ENCODE measurements at places on chromosomes 13 and 19.

- DNase-seq: peak; percentile 34
These were observed 242.6 kb downstream of the DCT start for GRCh38 chr13:94236872-94237271.

DNA sequence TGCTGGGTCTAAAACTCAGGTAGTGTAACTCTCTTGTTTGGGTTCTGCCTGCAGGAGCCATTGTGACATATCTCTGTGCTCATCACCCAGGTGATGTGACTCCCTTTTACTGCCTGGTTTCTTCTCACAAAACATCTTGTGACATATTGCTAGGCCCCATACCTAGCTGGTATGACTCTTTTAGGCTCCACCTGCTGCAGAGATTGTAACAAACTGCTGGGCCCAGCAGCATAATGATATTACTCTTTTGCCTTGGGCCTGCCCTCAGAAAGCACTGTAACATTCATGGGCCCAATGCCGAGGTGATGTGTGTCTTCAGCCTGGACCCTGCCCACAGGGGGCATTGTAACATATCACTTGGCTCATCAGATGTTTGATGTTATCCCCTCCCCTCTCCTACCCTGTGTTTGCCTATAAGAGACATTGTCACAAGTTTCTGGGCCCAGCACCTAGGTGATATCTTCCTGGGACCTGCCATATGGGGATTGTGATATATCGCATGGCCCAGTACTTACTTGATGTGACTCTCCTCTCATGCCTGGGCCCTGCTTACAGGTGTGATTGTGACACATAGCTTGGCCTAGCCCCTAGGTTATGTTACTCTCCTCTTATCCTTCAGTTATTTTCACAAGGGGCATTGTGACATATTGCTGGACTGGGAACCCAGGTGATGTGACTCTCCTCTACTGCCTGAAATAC is 18.0 kb upstream of the ZNF681 start:
- no peak for DNase-seq

GRCh38 chr13:109088624-109088917 is 459.2 kb downstream of the MYO16 start:
- no peak for DNase-seq

- peak; percentile 77 for DNase-seq
These were observed 27.1 kb downstream of the FAM124A start for GRCh38 chr13:51249255-51249654.

GRCh38 chr13:36430247-36431203 is 1.8 kb upstream of the CCNA1 start:
- no peak for DNase-seq

GRCh38 chr13:74090397-74090796 is 43.8 kb downstream of the KLF12 start:
- peak; percentile 38 for DNase-seq

GRCh38 chr13:110062077-110062776 is 244.7 kb downstream of the COL4A1 start:
- DNase-seq: no peak

- DNase-seq: no peak
These were observed 2.6 kb upstream of the CACNG7 start for GRCh38 chr19:53906211-53907192.

DNA sequence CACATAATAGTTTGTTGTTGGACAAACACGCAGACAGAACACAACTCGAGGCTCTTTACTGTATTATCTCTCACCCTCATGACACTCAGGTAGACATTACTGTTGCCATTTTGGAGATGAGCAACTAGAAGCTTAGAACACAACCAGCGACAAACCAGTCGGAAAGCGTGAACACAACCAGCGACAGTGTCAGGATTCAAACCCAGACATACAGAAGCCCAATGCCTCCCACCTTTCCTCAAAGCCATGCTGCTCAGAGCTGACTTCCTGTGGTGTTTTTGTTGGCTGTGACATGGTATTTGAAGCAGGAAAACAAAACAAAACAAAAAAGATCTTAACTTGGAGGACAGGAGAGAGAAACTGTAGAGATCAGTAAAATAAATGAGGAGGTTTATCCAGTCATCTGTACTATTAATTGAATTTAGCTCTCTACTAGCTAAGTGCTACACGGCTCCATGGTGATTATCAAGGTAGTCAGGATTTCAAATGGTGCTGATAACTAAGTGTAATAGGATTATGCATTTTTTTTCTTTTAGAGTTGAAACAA is 92.1 kb downstream of the STARD13 start:
- DNase-seq: no peak

DNA sequence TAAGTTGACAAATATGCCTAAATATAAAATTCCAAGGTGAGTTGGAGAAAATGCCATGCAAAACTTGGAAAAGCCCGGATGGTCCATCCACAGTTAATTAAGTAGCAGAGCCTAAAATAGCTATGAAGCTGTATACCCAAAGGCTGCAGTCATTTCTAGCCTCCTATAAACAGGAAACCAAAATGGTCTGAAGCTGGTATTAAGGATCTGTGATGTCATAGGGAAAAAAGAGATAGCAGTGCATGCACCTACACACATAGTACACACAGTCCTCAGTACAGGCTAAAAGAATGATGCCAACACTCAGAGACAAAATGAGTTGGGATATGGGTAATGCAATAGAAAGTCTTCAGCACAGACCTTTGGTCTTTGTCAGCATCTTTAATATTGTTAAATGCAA is 736.9 kb downstream of the EFNB2 start:
- no peak for DNase-seq

DNA sequence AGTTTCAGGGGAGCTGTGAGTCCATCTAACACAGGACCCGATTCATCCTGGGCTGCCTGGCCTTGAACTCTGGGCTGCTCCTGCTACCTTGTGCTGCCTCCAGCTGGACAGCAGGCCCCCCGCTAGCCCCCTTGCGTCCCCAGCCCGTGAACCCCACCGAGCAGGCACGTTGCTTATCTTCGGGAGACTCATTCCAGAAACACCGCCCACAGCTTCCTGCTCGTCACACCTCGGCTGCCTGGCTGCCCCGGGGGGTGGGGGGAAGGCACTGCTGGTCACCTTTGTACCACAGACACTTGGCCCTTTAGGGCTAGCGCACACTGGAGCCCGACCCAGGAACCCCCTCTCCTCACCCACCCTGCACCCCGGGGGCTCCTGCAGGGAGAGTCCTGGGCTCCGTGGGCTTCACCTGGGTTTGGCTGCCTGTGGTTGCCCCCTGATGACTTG is 48.1 kb downstream of the CRTC1 start:
- no peak for DNase-seq

GRCh38 chr19:41917676-41918075 is 10.6 kb downstream of the ERFL start:
- DNase-seq: no peak

GRCh38 chr19:45560686-45561085 is 23.9 kb downstream of the OPA3 start:
- DNase-seq: no peak

GRCh38 chr19:29573486-29573885 is 32.6 kb upstream of the POP4 start:
- DNase-seq: no peak

- DNase-seq: peak; percentile 52
These were observed 243.5 kb downstream of the RGCC start for GRCh38 chr13:41700790-41701310.

DNA sequence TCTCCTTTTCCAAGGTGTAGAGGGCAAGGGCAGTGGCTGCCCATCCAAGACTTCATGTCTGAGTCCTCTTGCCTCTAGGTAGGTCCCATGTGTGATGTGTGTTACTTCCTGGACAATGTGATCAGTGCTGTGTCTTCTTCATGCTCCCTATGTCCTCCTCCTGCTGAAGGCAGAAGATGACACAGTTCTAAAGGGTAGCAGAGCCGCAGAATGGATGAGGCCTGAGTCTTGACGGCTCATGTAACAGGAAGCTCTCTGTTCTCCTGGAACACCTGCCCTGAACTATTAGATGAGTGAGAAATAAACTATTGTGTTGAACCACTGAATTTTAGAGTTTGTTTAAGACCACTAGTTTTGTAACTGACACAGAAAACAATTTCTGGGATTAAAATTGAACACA is 165.9 kb downstream of the NDFIP2 start:
- no peak for DNase-seq

DNA sequence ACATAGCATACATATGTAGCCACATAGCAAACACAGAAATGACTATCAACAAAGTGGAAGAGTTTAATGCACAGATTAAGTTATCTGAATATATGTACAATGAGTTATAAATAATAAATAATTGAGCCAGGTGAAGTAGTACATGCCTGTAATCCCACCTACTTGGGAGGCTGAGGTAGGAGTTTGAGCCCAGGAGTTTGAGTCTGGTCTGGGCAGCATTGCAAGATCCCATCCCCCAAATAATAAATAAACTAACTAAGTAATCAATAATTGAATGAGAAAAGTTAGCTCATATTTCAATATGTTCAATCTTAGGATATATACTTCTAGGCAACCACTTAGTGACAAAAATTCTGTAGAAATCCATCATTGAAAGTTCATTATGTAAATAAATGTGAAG is 1.7 kb downstream of the CARD8 start:
- no peak for DNase-seq

DNA sequence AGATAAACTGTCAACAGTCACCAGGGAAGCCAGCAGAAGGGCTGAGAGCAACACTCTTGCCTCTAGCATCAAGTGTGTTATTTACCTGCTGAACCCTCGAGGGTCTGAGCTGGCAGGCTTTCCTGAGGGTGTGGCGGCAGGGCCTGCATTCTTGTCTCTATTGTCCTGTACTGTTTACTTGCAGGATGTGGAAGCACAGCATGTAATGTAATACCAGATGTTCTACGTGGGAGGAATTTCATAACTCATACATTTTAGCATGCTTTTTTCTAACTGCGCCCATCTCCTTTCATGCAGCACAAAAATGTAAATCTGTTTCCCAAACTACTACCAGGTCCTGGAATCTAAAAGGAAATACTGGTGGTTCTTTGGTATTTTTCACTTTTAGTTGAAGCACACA is 153.1 kb downstream of the RGCC start:
- peak; percentile 59 for DNase-seq

DNA sequence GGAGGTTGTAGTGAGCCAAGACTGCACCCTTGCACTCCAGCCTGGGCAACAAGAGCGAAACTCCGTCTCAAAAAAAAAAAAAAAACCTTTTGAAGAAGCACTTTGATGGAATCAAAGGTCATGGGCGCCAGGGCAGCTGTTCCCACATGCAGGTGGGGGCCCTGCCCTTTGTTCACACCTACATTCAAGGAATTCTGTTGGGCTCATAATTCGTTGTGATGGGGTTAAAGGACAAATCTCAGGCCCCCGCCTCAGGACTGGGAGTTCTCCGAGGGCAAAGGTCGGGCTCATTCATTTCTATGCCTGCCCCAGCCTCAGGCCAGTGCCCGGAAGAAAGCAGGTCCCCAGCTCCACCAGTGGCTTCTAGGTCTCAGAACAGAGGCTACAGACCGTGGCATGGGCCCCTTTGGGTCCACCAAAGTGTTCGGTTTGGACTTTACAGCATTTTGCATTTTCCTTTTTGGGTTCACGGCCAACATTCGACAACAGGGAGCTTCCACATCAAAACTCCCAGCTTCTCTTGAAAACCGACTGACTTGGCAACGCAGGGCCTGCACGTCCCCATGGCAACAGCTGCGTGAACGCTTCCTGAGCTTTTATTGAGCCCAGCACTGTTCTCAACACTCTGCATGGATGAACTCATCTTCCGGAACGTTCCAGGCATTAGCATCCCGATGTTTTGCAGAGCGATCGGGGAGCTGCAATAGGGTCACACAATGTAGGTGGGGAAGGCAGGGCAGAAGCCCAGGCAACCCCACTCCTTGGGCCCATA is 10.1 kb upstream of the GTF2F1 start:
- DNase-seq: peak; percentile 33

Data from HT1080 (cell line).